ENCODE measurements at places on chromosomes 4 and X.

DNA sequence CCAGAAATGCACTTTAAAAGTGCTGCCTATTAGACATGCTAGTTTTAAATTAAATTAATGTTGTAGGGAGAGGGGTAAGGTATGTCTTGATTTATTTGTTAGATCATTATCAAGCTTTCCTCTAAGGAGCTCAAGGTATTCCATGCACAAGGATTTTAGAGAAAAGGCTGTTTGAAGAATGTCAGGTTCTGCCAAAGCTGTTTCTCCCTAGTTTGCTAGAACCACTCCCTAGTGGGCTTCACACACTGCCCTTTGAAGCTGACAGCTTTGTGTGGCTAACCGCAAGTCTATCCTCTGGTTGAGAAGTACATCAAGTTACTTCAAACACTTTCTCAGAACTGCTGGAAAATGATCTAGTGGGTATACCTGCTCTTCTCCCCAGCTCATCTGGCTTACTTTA is 32.3 kb downstream of the RASL11B start:
- no peak for DNase-seq

- DNase-seq, result no peak
Measured at GRCh38 chr4:48831532-48832030, 693 bp downstream of the OCIAD1 start.

DNA sequence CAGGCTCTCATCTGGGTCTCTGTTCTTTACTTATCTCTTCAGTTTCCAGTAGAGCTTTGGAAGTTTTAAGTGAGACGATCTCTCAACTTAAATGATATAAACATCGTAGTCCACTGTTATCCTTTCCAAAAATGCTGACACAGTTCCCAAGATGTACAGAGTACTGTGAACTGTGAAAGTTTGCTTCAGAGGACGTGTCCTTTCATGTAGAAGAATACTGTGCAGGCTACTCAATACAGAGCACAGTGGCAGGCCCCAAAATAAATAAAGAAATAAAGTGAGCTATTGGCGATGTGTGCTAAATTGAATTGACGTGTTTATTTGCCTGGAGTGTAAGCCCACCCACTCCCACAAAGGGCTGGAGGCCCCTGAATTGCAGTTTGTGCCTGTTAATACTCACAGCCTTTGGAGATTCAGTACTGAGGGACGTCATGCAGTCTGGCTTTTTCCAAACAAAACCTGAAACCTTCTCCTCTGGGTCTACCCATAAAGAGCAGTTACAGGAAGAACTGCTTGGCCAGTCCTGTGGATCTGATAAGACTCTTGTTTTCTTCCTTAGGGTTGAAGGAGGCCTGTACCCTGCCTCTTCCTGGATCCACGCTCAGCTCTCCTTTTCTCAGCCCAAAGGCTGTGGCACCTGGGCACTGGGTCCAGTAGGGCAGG is 66.1 kb downstream of the SOWAHB start:
- no peak for DNase-seq

GRCh38 chr4:186266729-186267456 is 904 bp downstream of the F11 start:
- no peak for DNase-seq

DNA sequence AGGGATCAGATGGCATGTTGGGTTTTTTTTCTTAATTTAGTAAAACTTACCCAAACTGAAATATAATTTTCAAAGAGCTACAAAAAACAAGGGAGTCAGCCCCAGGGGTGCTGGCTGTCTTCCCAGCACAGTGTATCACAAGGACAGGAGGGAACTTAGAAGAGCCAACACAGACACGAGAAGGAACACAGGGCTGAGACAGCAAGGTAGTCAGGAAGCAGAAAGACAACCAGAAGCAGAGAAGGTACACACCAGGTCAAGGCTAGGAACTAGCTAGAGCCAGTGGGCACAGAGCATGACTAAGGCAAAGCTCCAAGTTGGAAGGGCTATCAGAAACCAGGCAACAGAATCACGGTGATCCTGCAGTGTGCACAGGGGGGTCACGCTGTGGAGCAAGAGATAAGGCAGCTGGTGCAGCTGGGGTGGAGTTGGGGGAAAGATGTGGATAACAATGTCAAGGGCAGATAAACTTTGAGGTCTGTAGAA is 168.7 kb downstream of the NR3C2 start:
- DNase-seq, result no peak

GRCh38 chr4:82606622-82607021 is 44.8 kb upstream of the TMEM150C start:
- no peak for DNase-seq

DNA sequence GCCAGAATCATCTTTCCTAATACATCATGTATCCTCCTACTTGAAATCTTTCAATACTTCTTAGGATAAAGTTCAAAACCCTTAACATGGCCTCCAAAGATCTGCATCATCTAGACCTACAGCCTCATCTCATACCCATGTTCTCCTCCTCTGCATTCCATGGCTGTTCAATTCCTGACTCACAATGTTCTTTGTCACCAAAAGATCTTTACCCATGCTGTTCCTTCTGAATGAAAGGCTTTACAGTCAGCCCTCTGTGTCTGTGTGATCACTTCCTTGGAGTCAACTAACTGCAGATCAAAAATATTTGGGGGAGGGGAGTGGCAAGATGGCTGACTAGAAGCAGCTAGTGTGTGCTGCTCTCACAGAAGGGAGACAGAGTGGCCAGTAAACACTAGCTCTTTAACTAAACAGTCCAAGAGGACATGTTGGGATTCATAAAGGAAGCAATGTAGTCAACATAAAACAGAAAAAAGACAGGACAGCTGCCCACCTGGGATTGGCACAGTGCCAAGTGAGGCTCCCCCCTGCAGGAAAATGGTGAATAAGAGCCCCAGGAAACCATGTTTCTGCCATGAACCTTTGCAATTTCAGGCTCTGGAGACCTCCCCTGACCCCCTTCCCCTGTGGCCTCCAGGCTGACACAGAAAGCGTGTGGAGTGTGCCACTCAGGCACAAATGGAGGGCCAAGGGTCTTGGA is 31.9 kb downstream of the CBR4 start:
- DNase-seq, result no peak

GRCh38 chrX:153973127-153974002 is 811 bp downstream of the TMEM187 start:
- no peak for DNase-seq

DNA sequence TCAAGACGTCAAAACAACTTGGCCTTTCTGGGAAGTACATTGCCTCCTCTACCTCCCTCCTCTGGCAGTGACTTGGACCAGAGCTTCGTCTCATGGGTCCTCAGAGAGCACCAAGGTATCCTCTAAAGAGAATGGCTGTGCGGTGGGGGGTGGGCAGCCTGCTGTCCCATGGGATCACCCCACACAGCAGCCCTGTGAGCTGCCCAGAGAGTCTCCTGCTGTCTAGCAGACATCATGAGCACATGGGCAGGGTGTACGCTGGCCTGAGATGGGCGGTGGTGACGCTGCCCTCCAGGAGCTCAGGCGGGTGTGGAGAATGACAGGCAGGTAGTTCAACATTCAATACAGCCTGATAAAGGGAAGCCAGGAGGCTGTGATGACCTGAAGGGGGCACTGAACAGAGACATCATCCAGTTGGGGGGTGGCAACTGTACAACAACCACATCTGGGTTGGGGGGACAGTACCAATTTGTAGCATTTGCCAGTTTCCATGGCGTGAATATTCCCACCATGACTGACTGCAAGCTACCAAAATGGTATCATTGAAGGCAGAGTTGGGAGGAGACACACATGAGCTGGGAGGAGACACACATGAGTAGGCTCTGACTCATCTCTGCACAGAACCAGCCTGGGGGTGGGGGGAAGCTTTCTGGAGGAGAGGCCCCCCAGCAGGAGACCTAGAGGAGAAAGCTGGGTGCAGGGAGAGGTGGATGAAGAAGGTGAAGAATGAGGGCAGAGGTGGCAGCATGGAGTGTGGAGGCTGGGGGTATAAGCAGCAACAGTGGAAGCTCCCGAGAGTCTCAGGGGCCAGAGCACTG is 35.9 kb downstream of the C4orf50 start:
- no peak for DNase-seq

DNA sequence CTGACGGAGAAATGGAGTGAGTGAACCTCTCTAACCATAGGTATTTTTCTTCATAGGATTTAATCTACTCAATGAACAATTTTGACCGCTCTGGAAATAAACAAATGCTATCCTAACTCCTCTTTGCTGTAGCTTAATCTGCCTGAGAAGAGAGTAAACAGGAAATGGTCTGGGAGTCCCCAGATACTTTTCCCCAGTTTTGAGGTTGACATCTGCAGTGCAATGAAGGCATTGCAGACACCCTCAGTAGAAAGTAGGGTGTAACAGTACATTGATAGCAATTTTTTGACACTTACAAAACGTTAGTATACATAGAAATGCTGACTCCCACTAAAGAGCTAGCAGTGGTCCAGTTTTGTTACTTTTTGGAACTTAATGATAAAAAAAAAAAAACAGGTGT is 495.9 kb upstream of the FAM241A start:
- no peak for DNase-seq

Data from stimulated activated CD8-positive, alpha-beta memory T cell treated with anti-CD3 and anti-CD28 coated beads, Interleukin-12 subunit alpha, Interleukin-12 subunit beta, amount 100 ng/mL, for 1 hour (primary cell).